ENCODE measurements at places on chromosomes 4 and X.

- DNase-seq: no peak
Measured at GRCh38 chr4:12041828-12042227, 613.1 kb upstream of the HS3ST1 start.

- no peak for DNase-seq
Measured at GRCh38 chr4:141786946-141787345, 150.6 kb downstream of the IL15 start.

- DNase-seq: no peak
Measured at GRCh38 chr4:95462921-95463320, 85.9 kb downstream of the UNC5C start.

GRCh38 chrX:103774070-103774642 is 2.5 kb upstream of the PLP1 start:
- DNase-seq: peak; percentile 32

DNA sequence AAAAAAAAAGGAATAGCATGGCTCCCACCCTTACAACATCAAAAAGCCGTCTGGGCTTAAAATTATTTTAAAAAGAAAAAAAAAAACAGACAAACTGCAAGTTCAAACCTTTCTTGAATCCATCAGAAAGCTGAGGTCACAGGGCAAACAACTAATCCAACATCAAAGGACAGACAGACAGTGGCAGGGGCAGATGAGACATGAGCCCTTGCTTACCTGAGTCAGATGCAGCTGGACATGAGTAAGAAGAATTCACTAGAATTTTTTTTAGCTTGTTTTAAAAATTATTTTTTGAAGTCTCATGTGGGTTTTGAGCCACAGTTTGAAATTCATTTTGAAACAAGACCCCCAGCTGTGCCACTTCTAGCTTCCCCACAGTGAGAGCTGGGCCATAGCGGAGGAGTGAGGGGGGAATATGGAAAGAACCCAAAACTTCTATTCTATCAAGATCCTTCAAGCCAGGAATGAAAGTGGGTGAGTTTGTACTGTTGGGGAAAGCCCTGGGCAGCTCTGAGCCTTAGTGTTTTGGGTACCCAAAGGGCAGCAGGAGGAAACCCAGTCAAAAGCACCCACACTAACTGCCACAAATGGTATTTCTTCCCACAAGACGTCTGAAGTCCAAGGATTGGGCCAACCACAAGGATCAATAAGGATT is 111.4 kb downstream of the ATXN3L start:
- no peak for DNase-seq

DNA sequence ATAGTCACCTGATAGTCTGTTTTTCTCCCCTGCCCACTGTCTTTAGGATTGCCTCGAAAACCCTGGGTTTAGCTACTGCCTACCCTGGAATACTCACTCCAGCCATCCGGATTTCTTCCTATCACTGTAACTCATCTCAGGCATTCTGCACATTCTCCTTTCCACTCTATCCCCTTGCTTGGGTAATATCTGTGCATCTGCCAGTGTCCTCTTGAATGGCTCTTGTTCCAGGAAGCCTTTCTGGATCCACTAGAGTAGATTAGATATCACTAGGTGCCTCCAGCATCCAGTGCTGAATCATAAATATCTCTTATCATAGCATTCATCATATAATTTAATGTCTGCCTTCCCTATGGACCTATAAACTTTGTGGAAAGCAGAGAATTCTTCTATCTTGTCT is 17.1 kb upstream of the GALNT7 start:
- DNase-seq: no peak
